ENCODE measurements at places on chromosomes 7 and 10.

DNA sequence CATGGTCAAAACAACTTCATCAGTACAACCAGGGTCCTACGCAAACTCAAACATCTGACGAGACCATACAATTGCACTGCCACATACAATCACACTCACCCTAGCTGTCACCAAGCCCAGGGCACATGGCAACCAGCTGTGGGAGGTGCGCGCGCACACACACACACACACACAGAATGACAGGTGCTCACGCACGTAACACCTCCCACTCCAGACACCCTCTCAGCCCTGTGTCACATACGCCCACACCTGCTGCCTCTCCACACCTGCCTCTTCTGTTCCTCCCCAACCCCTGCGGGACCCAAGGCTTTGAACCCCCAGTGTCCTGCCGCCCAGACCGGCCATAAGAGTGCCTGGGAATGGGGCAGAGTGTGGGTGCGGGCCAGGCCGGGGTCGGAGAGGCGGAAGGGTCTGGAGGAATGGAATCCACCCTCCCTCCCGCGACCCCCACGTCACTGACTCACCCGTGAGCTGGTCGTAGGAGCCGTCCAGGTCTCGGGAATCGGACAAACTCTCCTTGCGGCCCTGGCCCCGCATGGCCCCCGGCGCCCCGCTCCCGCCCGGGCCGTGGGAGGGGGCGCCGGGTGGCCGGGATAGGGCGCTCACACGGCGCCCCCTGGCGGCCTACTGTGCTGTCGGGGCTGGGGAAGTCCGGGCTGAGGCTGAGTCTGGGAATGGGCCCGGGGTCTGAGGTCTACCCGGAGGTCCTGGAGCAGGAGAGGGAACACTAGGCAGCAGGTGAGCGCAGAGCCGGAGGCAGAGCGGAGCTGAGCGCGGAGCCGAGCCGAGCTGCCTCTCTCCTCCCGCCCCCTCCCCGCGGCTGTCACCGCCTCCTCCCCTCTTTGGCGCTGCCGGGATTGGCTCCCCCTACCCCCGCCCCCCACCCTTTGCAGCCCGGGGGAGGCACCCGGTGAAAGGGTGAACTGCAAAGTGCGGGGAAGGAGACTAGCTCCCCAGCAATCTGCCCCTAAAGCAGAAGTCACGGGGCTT is at the start of gene KCNIP2:
TSS of gene KCNIP2 (minus strand) at position 769 of the 990 bp plus-strand sequence. CDS start at position 537, 232 bp downstream.
- DNase-seq = no peak

GRCh38 chr7:80145780-80146422 is 11.3 kb downstream of the GNAI1 start:
- DNase-seq = peak; percentile 43

DNA sequence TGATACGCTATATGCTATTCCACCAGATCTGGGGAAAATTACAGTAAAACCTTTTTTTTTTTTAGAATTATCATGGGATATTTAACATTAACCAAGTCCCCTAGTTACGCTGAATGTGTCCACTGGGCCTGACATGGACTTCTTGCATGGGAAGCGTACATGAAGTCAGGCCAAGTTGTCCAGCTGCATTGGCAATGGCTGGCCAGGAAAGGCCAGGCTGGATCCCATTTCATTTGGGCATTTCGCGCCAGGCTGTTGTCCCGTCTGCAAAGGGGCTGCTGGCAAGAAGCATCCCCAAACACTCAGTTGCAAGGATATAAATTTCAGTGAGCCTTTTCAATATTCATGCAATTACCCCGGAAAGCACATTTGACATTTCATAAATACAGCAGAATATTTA is 933.3 kb downstream of the GRID1 start:
- DNase-seq = no peak

GRCh38 chr10:18456984-18457383 is 194.4 kb downstream of the NSUN6 start:
- no peak for DNase-seq

- no peak for DNase-seq
Observed at GRCh38 chr7:158488181-158488971, 99.2 kb downstream of the PTPRN2 start.

DNA sequence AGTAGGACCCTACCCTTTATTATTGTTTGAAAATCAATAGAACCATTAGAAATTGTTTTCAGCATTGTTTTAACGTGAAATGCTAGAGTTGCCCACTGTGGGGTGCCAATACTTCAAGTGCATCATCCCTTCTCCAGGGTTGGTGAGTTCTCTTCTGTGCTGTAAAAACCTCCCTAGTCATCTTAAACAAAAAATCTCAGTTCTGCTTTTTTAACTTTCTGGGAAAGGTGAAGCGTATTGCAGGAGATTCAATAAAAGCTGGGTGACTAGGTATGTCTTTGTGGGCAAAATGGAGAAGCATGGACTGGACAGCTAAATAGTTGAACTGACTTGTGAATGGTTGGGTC is 699.1 kb downstream of the SUGCT start:
- no peak for DNase-seq

GRCh38 chr7:101108961-101109360 is 17.9 kb upstream of the SERPINE1 start:
- DNase-seq = peak; percentile 94

Data from MCF 10A (cell line).